ENCODE measurements at places on chromosomes 16 and 17.

DNA sequence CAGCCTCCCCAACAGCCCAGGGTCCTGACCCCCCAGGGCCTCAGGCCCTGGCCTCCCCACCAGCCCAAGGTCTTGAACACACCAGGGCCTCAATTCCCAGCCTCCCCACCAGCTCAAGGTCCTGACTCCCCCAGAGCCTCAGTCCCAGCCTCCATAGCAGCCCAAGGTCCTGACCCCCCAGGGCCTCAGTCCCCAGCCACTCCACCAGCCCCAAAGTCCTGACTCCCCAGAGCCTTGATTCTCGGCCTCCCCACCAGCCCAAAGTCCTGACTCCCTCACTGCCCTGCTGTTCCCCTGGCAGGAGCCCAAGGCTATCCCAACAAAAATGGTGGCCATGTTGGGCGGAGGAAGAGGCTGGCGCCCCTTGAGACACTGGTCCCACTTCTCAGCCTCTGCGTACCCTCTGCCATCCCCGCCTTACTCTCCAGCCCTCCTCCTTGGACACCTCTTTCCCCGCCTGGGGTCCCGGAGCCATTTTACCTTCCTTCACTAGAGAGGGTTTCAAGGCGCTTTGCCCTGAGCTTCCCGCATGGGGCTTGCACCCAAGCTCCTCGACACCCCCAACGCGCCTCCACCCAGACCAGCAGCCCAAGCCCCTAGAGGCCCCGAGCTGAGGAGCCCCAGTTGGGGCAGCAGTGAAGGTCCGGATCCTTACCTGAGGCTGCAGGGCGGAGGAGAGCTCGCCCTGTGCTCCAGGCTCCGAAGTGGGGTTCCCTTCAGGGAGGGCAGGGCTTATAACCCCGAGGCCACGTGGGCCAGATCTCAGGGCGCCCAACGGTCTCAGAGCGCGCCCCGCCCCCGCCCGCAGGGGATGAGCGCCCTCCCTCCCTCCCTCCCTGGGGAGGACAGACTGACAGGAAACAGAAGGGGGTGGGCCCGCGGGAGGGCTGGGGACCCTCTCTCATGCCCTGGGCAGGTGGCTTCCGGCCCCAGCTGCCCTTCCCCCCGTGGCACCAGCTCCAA lies 3.5 kb upstream of the TSPOAP1 start:
- DNase-seq = no peak

GRCh38 chr16:89166696-89167424 lies 4.7 kb upstream of the CDH15 start:
- no peak for DNase-seq

- DNase-seq = no peak
These were observed 7.9 kb upstream of the MFSD6L start for GRCh38 chr17:8806926-8807550.

DNA sequence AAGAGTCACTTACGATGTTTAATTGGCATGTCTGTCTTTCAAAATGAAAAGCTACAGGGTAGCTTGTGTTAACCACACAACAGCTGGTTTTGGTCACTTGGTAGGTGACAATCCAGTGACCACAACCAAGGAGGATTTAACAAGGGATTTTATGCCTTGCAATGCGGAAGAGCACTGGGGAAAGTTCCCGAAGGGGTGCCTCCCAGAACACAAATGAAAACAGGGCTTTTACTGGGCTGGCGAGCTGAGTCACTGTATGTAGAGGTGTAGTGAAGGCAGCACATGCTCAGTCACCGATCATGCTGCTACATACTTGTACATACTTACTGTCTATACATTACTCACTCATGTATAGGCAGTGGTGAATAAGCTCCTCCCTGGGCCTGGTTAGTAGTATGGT lies 483.5 kb downstream of the CDH13 start:
- no peak for DNase-seq

- DNase-seq = no peak
These were observed 396.8 kb downstream of the SOX9 start for GRCh38 chr17:72517413-72518158.

Data from adipocyte (in vitro differentiated cells).